ENCODE measurements at places on chromosomes 12 and 14. TPM values are rescaled to one million over a fixed set of nuclear protein-coding genes. Genes with fewer than 3 reads are reported as not detected.

DNA sequence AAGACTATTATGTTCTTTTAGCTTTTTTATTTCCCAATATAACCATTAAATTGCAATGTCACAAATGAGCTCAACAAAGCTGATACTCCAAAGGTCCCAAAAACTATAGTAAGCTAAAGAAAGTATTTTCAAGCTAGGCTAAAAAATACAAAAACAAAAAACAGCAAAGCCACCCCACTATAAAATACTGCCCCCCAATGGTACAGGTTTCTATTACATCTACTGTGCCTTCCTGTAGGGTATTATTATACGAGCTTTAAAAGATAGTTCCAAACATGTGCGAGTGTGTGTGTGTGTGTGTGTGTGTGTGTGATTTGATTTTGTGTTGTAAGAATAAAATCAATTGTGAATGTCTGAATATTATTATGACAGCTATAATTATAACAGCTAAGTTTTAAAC, 1.1 kb downstream of the IFNG start:
- H3K27ac ChIP-seq, result no peak overlapping the region
- no peak overlapping the region for H3K4me3 ChIP-seq
- H3K36me3 ChIP-seq, result no peaks in the 10 kb centered on the region
- no peaks in the 10 kb centered on the region for H3K27me3 ChIP-seq

- no peak overlapping the region for H3K4me3 ChIP-seq
- no peaks in the 10 kb centered on the region for H3K27me3 ChIP-seq
- H3K4me1 ChIP-seq, result peaks cover 8% of the 10 kb centered on the region
Measured at GRCh38 chr14:94125659-94126418, 3.6 kb downstream of the IFI27L2 start.

DNA sequence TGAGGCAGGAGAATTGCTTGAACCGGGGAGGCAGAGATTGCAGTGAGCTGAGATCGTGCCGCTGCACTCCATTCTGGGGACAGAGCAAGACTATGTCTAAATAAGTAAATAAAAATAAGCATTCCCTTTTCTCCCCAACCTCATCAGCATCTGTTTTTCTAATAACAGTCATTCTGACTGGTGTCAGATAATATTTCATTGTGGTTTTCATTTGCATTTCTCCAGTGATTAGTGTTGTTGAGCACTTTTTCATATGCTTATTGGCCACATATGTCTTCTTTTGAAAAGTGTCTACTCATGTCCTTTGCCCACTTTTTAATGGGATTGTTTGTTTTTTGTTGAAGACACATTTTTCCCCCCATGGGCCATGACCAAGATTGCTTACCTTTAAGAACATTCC, 243.2 kb downstream of the ADAMTS20 start:
- H3K4me3 ChIP-seq, result no peak overlapping the region
- H3K27me3 ChIP-seq, result no peaks in the 10 kb centered on the region
- no peak overlapping the region for H3K27ac ChIP-seq

DNA sequence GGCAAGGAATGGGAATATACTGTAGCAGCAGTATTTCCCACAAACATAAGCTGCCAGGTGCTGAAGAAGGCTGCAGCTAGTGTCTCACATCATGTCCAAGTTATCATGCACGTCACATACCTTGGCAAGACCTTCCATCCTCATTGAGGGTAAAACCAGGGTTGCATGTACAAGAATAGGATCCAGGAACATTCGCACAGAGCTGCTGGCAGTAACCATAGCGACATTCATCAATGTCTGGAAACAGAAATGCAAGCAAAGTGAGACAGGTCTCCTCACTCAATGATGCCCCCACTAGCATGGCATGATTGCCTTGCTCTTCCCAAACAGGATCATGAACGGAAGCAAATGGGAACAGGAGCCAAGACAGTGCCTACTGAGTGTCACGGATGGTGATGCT, 23.8 kb upstream of the TC2N start:
- H3K36me3 ChIP-seq, result no peaks in the 10 kb centered on the region
- DNase-seq, result no peak
- no peak overlapping the region for H3K4me3 ChIP-seq
- H3K27ac ChIP-seq, result no peak overlapping the region
- H3K4me1 ChIP-seq, result no peaks in the 10 kb centered on the region

- no peak overlapping the region for H3K27ac ChIP-seq
- H3K4me1 ChIP-seq, result peaks cover 16% of the 10 kb centered on the region
- H3K4me3 ChIP-seq, result no peak overlapping the region
- no peak for DNase-seq
- peaks cover 91% of the 10 kb centered on the region for H3K36me3 ChIP-seq
Measured at GRCh38 chr12:50181691-50182090, 14.5 kb upstream of the CERS5 start.

GRCh38 chr14:90676912-90677311, 139.3 kb downstream of the TTC7B start:
- no peaks in the 10 kb centered on the region for H3K27me3 ChIP-seq
- H3K36me3 ChIP-seq, result no peaks in the 10 kb centered on the region
- peak overlapping the region; percentile 36 for H3K27ac ChIP-seq
- H3K4me1 ChIP-seq, result peaks cover 47% of the 10 kb centered on the region

The AMDHD1 gene
- 0.41 TPM for total RNA-seq

DNA sequence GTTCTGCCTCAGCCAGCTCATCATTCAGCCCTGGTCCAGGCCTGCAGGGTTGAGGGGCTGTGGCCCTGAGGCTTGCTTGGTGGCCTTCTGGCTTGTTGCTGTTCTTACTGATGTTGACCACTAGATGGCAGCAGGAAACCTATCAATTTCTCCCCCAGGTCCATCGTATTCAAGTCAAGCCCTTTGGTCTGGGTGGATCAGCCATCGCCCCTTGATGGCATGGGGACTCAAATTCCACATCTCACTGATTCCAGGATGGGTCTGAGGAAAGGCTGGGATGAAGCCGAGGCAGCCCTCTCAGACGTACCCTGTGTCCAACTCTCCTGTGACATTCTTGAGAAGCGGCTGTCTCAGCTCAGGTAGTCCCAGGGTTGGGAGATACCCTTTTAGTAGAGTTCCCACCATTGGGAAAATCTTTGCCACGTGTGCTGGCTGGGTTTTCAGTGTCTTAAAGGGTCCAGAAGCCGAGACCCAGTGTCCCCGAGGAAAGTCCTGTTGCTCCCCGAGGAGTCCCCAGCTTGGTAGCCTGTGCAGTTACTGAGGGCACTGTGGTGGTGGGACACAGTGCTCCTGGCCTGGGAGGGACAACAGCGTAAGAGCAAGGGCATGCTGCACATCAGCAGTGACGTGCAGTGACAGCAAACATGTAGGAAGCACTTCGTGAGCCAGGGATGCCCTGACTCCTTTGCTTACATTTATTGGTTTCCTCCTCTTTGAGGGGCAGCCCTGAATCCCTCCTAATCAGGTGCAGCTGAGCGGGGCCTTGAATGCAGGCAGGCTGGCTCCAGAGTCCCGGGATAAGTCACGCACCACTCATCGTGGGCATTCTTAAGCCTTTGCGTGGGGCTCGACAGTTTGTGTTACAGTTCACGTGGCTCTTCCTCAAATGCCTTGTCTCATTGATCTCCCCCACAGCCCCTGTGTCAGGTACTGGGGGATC, 58.6 kb downstream of the TSPAN9 start:
- H3K27ac ChIP-seq, result no peak overlapping the region
- no peaks in the 10 kb centered on the region for H3K36me3 ChIP-seq
- H3K27me3 ChIP-seq, result no peaks in the 10 kb centered on the region
- peak; percentile 64 for DNase-seq
- no peak overlapping the region for H3K4me3 ChIP-seq

- DNase-seq, result no peak
- peaks cover 32% of the 10 kb centered on the region for H3K4me1 ChIP-seq
- no peak overlapping the region for H3K4me3 ChIP-seq
- H3K36me3 ChIP-seq, result peaks cover 11% of the 10 kb centered on the region
- no peaks in the 10 kb centered on the region for H3K27me3 ChIP-seq
Measured at GRCh38 chr12:2058837-2059236, 6.0 kb downstream of the CACNA1C start.

GRCh38 chr12:58034311-58034710, 92.9 kb downstream of the ATP23 start:
- no peaks in the 10 kb centered on the region for H3K4me1 ChIP-seq
- H3K27me3 ChIP-seq, result peaks cover 33% of the 10 kb centered on the region
- peak; percentile 54 for DNase-seq
- H3K4me3 ChIP-seq, result no peak overlapping the region

The PKP2 gene
- 29.9 TPM for total RNA-seq

DNA sequence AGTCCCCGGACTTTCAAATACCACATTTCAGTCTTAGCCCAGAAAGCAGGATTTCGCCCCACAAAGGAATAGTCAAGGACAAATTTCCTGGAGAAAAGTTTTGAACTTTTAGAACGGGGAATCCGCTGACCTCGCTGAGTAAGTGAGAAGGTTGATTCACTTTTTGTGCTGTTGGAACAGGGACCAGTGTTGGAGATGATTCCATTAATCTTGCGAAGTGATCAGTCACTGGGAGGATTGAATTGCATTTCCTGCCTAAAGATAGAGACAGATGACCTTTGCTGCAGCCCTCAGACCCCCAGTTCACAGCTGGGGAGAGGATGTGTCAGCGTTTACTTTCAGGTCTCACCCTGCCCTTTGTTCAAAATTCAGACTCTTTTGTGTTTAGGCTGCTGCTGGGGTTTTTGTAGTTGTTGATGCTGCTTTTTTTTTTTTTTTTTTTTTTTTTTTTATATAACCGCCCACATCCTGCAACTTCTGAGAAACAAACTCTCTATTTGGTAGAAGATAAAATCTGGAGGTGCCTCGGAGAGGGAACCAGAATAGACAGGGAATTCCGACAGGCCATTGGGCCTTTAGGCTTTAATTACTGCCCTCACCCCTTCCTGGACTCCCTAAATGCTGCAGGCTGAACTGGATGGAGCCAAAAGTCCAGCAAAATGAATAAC, 9.8 kb upstream of the KDM2B start:
- H3K36me3 ChIP-seq, result no peaks in the 10 kb centered on the region
- no peak for DNase-seq
- H3K4me1 ChIP-seq, result peaks cover 12% of the 10 kb centered on the region
- H3K27ac ChIP-seq, result peak overlapping the region; percentile 78
- no peaks in the 10 kb centered on the region for H3K27me3 ChIP-seq
- H3K4me3 ChIP-seq, result peak overlapping the region; percentile 19

DNA sequence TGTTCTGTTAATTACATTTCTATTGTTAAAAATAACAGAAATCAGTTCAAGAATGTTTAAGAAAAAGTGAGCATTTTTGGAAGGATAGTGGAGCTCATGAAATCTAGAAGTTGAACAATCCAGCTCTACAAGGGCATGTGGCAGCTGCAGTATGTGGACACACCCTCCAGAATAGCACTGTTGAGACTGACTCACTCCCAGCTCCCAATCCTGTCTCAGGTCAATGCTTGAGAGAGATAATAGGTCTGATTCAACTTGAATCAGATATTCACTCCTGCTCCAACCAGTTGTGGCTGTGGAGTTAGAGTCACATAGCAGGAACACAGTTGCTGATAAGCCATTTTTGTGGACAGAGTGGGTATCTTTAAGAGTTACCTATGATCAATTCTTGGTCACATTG, 113.0 kb upstream of the NTF3 start:
- DNase-seq, result no peak
- H3K4me3 ChIP-seq, result no peak overlapping the region
- H3K36me3 ChIP-seq, result no peaks in the 10 kb centered on the region

GRCh38 chr14:64779472-64779871, 75.2 kb downstream of the PLEKHG3 start:
- H3K36me3 ChIP-seq, result no peaks in the 10 kb centered on the region
- no peaks in the 10 kb centered on the region for H3K27me3 ChIP-seq
- H3K4me1 ChIP-seq, result no peaks in the 10 kb centered on the region
- DNase-seq, result no peak

DNA sequence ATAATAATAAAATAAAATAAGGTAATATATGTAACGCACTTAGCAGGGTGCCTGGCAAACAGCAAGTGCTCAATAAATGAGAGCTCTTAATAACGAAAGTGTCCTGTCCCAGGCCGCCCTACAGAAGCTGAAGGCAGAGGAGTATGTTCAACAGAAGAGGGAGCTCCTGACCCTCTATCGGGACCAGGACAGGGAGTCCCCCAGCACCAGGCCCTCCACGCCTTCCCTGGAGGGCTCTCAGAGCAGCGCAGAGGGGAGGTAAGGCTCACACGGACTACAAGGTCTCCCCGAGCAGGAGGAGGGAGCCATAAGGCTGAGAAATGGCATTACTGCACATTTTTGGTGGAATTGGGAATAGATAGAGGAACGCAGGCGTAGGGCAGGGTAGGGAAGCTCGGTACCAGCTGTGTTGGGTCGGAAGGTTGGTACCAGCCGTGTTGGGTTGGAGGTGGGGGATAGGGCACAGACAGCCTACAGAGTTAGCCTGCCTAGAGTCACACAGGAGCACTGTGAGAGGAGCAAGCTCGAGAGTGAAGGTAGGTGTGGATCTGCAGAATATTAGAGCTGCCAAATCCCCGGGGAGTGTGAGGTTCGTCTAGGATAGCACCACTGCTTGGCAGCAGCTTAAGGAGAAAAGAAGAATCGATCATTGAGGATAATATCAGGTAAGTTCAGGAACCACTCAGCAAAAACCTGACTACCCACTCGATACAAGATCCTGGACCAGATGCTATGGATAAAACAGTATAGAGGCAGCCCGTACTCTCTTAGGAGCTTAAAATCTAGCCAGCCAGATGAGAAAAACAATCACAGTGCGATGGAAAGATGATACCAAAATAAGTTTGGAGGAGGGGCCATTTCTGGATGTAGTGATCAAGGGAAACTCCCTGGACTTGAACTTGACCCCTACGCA, 15.3 kb downstream of the TNFRSF1A start:
- no peaks in the 10 kb centered on the region for H3K27me3 ChIP-seq
- H3K4me3 ChIP-seq, result no peak overlapping the region
- no peak overlapping the region for H3K27ac ChIP-seq
- H3K36me3 ChIP-seq, result peaks cover 66% of the 10 kb centered on the region

- DNase-seq, result peak; percentile 66
- peak overlapping the region; percentile 89 for H3K4me3 ChIP-seq
- no peaks in the 10 kb centered on the region for H3K27me3 ChIP-seq
- H3K27ac ChIP-seq, result peak overlapping the region; percentile 98
Measured at GRCh38 chr14:59483363-59483762, 845 bp downstream of the L3HYPDH start.

DNA sequence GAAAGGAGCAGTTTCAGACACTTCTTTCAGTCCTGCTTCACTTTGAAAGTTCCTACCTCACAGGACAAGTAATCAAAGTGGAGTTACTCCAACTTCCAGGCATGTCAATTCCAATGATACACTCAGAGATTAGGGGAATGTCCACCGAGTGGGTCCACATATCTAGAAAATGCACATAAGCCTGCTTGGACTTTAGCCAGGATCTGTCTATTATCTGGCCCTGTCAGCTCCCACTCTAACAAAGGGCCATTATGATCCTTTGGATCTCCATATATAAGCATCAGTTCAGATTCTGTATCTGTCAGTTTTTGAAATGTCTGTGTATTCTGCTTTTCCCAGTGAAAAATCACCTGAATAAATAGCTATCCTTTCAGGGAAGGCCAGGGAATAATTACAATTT, 112.9 kb upstream of the ATXN7L3B start:
- H3K4me1 ChIP-seq, result no peaks in the 10 kb centered on the region
- DNase-seq, result no peak
- H3K27ac ChIP-seq, result no peak overlapping the region
- H3K4me3 ChIP-seq, result no peak overlapping the region
- no peaks in the 10 kb centered on the region for H3K27me3 ChIP-seq

GRCh38 chr12:87667378-87667777, 361.8 kb downstream of the C12orf50 start:
- H3K27me3 ChIP-seq, result no peaks in the 10 kb centered on the region
- no peaks in the 10 kb centered on the region for H3K4me1 ChIP-seq
- DNase-seq, result no peak
- H3K27ac ChIP-seq, result no peak overlapping the region
- no peak overlapping the region for H3K4me3 ChIP-seq
